ENCODE measurements at places on chromosomes 13 and 19.

DNA sequence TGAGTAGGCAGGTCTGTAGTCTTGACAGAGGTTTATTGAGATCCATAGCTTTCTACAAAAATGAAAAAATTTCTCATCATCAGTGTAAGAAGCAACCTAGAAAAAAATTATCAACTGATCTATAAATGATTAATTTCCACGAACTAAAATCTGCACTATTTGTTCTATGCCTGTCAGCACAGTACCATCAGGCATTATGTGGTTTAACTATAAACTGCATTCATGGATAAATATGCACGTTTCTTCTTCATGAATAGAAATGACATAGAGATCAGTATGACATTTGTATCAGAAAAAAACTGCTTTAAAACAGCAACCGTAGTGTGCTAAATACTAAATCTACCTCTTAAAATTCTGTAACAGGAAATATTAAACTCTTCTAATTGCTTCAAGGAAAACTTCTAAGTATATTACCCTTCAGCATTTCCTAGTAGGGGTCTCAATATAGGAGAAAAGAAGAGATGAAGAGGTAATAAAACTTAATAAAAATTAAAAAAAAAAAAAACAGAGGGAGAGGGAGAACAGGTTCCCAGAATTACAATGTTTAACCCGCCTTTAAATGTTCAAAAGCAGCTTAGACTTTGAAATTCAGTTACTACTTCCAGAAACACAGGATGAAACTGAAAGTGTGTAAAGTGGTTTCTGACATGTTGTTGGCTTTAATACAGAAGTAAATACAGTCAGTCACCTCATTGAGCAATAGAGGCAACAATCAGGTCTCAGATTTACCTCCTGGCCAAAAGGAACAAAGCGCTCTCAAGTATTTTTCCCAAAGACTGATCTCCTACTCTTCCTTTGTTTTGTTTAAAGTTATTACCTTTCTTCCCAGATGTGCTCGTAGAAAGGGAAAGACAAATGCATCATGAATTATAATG is 144.4 kb downstream of the DIAPH3 start:
- no peak for DNase-seq

DNA sequence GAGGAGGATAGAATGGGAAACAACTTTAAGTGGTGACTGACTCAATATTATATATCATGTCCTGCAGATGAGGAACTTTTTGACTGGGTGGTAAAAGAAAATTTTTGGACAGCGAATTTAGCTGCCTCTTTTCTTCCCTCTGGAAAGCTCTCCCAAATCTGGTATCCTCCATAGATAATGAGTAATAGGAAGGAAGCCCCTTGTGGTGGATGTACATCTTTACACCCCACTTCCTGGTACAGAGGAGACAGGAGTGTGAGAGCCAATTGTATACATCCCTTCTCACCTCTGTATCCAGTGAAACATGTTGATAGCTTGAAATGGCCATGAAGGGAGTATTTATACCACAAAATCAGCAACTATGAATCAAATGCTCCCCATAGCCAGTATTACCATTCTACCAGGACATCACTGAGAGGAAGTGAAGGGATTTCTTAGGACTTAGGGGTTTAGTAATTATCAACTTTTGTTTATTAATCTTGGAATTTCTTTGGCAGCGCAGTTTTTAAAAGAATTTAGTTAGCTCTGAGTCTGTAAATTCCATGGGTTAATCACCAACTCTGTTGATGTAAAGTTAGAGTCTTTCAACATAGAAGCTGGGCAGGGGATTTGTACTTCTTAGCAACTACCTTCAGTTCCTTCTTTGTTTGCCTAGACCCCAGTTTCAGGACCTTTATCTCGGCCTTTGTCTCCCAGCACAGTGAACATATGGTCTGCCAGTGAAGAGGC is 17.0 kb upstream of the TDRD3 start:
- DNase-seq = no peak

DNA sequence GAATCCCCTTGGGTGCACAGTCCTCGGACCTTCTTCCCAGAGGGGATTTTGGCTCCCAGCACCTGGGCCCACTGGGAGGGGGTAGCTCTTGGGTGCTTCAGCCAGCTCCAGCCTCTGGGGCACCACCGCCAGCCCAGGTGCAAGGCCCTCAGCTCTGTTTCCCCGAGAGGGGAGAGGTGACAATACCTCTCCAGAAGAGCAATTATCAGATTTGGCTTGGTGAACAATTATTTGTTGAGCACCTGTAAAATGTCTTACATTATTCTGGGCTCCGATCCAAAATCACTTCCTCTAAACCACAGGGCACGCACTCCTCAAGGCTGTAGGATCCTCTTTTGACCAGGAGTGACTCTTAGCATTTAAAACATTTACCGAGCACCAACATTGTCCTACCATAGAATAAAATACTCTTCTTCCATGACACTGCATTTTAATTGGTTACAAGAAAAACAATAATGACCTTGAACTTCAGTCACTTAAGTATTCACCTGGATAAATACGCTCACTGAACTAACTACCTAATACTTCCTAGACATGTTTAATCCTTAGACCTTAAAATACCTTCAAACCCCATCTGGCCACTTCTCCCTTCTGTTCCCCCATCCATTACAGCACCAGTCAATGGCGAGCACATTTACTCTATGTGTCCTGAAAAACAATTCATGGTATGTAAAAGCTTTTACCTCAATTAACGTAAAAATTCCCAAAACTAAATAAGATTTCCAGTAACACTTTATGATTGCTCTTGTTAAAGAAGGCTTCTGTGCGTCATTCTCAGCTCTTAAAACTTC is 54.8 kb downstream of the ABCC4 start:
- no peak for DNase-seq

DNA sequence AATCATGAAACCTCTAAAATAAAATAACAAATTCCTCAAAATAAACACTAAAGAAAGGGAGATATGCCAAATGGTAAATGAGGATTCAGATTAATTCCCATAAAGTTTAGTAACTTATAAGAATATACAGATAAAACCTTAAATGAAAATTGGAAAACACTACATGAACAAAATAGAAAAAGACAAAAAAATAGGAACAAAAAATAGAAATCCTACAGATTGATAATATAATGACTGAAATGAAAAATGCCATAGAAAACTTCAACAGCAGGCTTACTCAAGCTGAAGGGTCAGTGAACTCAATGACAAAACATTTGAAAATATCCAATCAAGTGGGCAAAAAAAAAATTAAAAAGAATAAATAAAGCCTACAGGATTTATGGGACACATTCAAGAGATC is 1784.8 kb downstream of the PCDH9 start:
- DNase-seq = no peak

DNA sequence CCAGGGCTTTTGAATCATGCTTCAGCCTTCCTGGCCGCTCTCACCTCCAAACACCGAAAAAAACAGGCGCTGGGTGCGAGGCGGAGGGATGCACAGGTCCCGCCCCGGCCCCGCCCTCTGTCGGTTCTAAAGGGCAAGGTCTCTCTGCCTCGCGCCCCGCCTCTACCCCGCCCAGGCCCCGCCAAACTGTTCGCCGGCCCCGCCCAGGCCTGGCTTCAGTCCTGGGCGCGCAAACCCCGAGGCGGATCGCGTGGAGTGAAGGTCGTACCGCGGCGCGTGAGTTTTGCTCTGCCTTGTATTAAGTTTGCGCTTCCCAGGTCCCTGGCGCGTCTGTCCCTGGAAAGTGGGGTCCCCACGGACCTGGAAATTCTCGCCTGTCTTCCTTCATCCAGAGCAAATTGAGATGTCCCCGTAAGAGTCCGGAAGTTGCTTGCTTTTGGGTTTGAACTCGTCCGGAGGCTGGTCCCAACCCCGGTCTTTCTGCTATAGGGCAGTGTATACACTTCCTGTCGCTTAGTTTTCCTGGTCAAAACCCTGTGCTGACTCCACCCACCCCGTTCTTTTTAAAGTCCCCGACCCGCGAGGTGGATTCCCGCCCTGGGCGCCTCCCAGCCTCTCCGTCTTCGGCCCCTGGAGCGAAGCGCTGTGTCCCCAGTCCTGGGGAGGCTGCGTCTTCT is 8.4 kb downstream of the ZNF808 start:
- peak; percentile 32 for DNase-seq

DNA sequence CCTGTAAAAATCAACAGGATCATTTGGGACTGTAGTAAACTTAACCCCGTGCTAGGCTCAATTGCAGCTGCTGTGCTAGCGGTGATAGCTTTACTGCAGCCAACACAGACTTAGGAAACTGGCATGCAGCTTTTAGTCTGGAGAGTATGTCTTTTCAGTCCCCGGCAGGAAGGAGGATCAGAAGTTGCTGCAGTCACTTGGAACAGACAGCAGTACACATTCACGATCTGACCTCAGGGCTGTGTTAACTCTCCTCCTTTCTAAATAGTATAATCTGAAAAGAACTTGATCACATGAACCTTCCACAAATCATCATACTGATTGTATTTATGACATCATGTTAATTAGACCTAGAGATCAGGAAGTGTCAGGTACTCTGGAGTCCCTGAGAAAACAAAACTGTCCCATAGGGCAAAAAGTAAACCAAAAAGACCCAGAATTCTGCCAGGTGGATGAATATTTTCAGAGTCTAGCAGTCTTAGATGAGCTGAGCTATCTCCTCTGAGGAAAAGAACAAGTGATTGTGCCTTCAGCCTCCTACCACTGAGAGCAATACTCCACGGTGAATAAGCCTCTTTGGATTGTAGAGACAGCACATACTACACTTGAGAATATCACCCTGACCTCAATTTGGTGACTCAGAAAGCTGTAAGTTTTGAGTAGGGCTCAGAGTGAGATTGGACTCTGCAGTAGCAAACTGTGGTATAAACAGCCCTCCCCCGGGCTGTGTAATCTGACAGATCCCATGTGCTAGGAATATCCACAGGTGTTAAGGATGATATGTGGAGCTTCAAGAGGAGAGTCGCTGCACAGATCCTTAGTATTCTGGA is 181.0 kb upstream of the GPR12 start:
- DNase-seq = no peak

- no peak for DNase-seq
Observed at GRCh38 chr13:76440568-76440967, 445.6 kb downstream of the KCTD12 start.

GRCh38 chr19:7981199-7981598 is 24.2 kb downstream of the ELAVL1 start:
- no peak for DNase-seq

- DNase-seq = no peak
Observed at GRCh38 chr13:108115738-108116137, 99.6 kb downstream of the LIG4 start.

GRCh38 chr13:110278859-110279258 is 28.1 kb downstream of the COL4A1 start:
- no peak for DNase-seq

DNA sequence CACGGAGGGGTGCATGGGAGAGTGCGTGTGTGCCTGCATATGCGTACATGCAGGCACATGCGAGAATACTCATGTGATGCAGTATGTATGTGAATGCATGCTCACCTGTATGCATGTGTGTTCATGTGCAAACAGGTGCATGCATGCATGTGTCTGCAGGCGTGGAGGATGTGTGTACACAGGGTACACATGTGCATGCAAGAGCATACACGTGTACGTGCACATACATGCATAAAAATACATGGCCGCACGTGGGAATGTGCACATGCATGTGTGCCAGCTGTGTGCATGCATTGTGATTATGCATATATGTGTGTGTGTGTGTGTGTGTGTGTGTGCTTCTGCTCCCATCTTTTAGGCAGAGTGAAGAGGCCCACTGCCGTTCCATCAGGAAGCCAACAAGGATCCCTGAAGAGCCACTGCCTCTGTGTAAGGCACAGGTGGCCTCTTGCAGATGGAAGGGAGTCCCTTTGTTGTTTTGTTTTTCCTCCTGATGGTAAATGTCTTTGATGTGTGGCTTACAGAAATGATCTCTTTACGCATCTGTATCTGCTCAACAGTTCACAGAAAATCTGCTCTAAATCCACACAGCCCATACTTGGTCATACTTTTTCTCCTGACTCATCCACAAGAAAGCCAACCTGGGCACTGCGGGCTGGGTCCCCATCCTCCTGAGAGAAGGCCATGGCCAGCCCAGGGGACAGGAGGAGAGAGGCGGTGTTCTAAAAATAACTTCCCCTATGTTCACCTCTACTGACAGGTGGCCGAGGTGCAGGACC is 50.7 kb downstream of the KLF2 start:
- DNase-seq = no peak

DNA sequence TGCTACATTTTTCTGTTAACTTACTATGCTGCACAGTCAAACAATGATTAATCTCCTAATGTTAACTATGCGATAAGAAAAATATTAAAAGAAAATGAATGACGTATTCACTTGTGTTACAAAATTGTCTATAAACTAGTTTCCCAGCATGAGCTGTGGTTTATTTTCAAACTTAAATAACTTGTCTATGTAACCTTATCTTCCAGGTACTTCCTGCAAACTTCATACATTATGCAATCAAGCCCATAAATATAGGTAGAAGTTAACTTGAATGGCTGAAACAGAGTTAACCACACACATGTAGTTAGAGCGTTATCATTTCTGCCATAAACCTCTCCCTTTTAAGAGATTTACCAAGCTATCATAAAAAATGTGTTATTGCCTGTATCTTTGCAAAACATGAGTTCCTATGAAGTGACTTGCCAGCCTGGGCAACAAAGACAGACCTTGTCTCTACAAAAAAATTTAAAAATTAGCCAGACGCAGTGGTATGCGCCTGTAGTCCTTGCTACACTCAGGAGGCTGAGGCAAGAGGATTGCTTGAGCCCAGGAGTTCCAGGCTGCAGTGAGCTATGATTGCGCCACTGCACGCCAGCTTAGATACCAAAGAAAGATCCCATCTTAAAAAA is 17.7 kb upstream of the KLF5 start:
- DNase-seq = no peak

- DNase-seq = no peak
Observed at GRCh38 chr13:40460116-40460515, 206.3 kb downstream of the FOXO1 start.

DNA sequence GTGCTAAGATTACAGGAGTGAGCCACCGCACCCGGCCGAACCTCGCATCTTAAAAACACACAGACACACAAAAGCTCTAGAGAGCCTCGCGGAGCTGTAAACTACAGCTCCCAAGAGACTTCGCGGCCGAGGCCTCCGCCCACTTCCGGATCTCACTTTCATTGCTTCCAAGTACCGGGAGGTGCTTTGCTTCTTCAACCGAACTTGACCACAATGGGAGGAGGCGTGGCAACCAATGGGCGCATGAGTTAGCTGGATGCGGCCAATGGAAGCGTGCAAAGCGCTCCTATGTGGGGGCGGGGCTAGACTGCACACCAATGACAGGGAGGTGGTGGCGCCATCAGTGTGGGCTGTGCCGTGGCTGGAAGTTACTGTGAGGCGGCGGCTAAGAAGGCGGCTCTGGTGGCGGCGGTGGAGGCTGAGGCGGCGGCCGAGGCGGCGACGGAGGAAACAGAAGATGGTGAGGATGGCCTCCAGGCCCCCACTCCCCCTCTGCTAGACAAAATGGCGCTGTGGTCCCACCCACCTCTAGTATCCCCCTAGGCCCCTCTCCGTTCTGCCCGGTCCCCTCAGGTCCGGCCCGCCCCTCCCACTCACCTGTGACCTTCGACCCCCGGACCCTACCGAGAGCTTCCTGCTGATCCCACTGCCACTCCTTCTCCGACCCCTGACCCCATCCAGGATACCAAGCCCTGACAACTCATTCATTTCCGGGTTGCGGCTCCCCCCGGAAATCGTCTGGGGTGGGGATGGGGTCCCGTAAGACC is at the start of gene DDA1:
TSS of gene DDA1 (plus strand) at position 366 of the 767 bp plus-strand sequence. CDS start at position 458, 92 bp downstream.
- peak; percentile 99 for DNase-seq

GRCh38 chr13:76913898-76914297 is 27.7 kb upstream of the KCTD12 start:
- DNase-seq = no peak

- DNase-seq = no peak
Observed at GRCh38 chr13:105630431-105630830, 905.0 kb downstream of the EFNB2 start.

All from spinal cord (tissue), 10 donors.